ENCODE measurements at places on chromosomes 16 and 17.

DNA sequence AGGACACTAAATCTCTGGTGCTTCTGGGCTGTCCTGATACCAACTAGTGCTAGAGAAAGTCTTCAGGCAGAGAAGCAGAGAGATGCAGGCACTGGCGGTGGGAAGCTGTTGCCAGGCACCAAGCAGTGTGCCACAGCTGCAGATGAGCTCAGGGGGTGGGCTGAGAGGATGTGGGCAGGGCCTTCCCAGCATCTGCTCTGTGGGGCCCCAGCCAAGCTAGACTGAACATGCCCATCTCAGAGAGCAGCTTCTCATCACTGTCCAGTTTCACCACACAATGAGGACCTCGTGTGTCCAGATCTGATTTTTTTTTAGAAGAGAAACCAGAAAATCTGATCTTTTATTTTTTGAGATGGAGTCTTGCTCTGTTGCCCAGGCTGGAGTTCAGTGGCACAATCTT is 17.1 kb downstream of the PSKH1 start:
- DNase-seq: no peak

GRCh38 chr17:2138761-2139160 is 83.9 kb downstream of the HIC1 start:
- DNase-seq: no peak

GRCh38 chr16:88977018-88977811 is at the start of gene CBFA2T3:
CBFA2T3 (minus strand) TSS chr16:88977207; CDS start chr16:88976807, 400 bp downstream.
- no peak for DNase-seq

- no peak for DNase-seq
Measured at GRCh38 chr17:20997711-20998570, 44.9 kb downstream of the USP22 start.

GRCh38 chr16:14650629-14651028 is 17.9 kb downstream of the BFAR start:
- DNase-seq: no peak

- no peak for DNase-seq
Measured at GRCh38 chr16:10497132-10498101, 83.0 kb downstream of the EMP2 start.

GRCh38 chr16:66324815-66325515 is 41.5 kb upstream of the CDH5 start:
- no peak for DNase-seq

- DNase-seq: no peak
Measured at GRCh38 chr16:47970291-47970931, 185.4 kb downstream of the ABCC12 start.

- no peak for DNase-seq
Measured at GRCh38 chr17:72386619-72387237, 265.9 kb downstream of the SOX9 start.

DNA sequence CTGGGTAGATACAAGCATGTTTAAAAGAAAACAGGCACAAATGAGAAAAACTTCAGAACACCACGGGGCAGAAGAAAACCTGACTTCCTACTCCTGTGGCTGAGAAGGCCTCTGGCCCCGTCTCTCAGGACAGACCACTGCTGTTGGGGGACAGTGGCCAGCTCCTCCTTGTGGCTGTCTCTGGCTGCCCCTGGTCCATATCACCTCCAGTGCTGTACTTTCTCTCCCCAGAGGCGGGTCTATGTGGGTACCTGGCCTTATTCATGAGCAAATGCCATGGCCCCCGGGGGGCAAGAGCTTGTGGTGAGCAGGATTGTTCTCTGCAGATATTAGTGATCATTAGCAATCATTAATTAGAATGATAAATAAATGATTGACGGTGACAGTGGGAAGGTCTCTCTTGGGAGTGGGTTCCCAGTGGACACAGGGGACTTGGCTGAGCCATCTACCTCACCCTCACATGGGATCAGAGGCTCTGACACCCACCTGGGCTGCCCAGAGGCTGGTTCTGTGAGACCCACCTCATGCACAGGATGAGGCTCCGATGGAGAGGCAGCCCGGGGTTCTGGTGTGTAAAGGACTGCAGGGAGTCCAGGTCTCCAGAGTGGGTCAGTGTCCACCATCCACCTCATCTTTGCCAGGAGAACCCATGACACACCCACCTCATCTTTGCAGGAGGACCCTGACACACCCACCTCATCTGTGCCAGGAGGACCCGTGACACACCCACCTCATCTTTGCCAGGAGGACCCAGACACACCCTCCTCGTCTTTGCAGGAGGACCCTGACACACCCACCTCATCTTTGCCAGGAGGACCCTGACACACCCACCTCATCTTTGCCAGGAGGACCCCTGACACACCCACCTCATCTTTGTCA is 30.6 kb upstream of the CBFA2T3 start:
- DNase-seq: no peak
